Heart right ventricle (tissue), 16 donors: ENCODE measurements at places on chromosomes 16 and 17. TPM values are rescaled to one million over a fixed set of nuclear protein-coding genes. Genes with fewer than 3 reads are reported as not detected.

Gene TEX14
- 0.19 TPM for total RNA-seq

Gene SPATA22
- 0.65 TPM for total RNA-seq

DNA sequence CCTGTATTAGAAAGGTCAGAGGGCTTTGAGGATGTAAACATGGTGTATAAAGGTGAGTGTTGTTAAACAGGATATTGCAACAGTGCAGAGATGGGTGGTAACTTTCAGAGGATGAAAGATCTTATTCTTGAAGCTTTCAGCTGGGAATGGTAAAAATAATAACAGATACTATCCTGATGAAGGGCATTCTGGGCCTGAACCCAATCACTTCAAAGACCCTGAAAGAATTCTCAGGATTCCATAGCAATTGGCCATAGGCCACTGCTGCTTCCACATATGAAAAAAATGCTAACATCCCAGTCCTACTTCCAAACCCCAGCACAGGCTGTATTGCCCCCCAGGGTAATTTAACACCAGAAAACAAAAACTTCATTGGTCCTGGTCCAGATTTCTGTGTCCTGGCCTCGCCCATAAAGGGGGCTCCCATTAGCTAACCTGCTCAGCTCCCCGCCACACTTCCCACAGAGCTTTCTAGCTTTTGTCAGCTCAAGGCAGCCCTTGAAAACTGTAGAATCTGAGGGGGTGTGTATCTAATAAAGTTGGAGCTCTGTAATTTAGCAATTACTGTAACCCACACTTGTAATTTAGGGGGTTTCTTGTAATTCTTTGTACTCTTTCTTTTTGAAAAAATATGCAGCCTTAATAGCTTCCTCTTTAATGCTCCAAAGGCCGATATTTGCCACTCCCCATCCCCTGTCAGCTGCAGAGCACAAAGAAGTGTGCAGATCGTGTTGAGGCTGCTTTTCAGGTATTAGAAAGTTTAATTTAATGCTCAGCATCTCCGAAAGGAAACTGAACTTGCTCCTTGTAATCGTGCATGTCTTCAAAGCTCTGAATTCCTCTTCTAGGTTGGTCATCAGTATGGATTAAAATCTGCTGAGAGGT is 371.5 kb downstream of the SEC14L1 start:
- no peak for DNase-seq

- no peak for DNase-seq
Measured at GRCh38 chr17:39706383-39706782, 6.5 kb downstream of the ERBB2 start.

Gene PYCARD
- 5.9 TPM for total RNA-seq

DNA sequence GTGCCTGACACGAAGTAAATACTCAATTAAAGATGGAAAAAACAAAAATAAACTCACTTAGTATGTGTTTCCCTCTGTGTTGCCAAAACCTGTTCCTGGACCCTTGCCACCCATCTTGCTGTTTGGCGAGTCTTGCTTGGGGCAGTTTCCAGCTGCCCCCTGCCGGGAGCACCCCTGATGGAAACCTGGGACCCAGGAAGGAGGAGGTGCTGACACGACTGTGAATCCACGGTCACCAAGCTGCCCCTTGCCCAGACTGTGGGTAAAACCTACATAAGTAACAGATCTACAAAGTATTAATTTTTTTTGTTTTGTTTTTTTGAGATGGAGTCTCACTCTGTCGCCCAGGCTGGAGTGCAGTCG is 50.1 kb upstream of the SIAH1 start:
- no peak for DNase-seq

Gene CCL23
- total RNA-seq, result not detected

- no peak for DNase-seq
Measured at GRCh38 chr17:4502466-4503154, 3.9 kb downstream of the SPNS2 start.

DNA sequence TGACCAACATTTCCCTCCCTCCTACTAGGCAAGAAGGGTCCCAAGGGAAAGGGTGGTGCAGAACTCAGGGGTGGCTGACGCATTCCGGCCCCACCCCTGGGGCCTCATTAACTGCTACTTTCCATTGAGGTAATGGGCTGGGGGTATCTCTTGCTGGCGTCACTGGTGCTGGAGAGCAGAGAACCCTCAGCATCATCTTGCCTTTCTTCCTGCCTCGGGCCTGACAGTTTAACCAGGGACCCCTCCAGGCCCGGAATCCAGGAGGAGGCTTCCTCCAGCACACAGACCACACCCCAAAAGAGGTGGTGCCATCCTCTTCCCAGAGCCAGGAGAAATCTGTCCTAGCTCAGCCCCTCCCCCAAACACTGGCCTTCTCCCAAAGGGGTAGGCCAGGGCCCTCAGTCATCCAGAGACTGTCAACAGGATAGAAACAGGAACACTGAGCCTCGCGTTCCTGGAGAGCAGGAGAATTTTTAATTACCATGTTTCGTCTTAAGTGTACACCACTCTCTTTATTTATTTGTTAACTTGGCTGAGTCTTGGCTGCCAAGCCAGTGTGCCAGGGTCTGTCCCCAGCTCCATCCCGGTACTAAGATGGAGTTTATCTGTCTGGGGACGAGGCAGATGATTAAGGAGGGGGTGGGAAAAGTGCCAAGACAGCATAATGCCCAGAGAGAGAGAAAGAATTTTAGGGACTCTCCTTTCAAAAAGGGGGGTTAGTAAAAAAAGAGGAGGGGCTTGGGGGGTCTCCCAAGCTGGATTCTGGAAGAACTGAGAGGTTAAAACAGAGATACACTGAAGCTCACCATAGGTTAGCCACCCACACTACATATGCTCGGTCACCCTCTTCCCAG is 5.1 kb downstream of the ETV4 start:
- DNase-seq, result no peak

Gene KRTAP1-5
- not detected for total RNA-seq

DNA sequence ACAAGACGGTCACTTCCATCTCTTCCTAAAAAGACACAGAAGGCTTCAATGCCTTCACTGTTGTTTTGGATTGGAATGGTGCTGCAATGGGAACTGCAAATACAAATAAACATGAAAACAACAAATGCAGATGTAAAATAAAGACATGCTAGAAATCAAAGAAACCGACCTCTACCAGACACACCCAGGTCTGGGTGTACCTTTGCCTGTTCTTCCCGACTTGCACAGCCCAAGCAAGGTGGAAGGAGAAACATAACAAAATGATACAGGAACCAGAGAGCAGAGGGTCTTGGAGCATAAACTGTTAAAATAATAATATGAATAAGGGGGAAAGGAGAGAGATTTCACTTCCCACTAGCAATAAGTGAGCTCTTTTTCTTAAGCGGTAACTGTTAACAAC is 17.3 kb downstream of the RFFL start:
- DNase-seq, result no peak

DNA sequence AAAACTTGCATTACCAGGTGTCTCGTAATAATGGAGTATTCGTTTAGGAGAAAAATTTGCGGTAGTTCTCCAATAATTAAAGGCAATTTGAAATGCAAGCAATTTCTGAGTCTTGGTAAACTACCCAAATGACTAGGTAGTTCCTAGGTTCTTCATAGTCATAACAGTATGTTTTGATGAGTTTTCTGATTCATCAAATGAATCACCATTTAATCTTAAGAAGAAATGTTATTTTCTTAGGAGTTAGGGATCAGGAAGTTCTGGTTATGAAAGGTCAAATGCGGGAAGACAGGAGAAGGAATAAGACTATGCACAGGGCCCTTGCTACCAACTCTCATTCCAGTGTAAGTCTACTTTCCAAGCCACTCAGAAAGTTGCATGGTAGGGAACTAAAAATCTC is 221.5 kb upstream of the SOX9 start:
- no peak for DNase-seq

GRCh38 chr17:51764387-51764971 is 394.0 kb downstream of the CA10 start:
- DNase-seq, result no peak

GRCh38 chr17:43143201-43143600 is 18.0 kb upstream of the BRCA1 start:
- DNase-seq, result no peak
